ENCODE measurements at places on chromosomes 12 and 14.

DNA sequence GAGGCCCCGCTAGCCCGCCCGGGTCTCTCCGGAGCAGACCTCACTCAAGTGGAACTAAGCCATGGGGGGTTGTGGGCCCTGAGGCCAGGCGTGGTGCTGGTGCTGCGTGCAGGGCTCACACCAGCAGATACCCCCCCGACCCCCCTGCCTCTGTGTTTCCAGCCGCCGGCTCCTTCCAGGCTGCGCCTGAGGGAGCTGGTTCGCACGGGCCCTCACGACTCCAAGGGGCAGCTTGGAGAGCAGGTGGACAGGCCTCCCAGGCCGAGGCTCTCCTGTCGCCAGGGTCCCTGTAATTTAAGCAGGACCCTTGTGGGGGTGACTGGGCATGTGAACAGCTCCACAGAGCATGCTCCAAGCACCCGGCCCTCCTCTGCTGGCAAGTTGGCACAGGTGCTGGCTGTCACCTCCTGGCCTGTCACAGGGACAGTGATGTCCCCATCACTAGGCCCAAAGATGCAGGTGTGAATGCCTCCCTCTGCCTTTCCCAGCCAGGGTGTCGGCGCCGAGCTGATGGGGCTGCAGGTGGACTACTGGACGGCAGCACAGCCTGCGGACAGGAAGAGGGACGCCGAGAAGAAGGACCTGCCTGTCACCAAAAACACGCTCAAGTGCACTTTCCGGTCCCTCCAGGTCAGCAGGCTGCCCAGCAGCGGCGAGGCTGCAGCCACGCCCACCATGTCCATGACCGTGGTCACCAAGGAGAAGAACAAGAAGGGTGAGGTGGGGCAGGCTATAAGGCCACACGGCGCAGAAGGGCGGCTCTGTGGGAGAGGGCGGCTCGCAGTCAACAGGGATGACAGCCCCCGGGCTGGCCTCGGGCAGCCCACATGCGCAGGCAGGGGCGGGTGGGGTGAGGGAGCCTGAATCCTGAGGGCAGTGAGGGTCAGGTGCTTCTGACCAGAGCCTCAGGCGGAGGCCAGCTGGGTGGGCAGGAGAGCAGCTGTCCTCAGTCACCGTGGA is 5.9 kb upstream of the TEX22 start:
- DNase-seq: no peak

GRCh38 chr14:78278464-78279250 is 108.5 kb downstream of the NRXN3 start:
- no peak for DNase-seq

DNA sequence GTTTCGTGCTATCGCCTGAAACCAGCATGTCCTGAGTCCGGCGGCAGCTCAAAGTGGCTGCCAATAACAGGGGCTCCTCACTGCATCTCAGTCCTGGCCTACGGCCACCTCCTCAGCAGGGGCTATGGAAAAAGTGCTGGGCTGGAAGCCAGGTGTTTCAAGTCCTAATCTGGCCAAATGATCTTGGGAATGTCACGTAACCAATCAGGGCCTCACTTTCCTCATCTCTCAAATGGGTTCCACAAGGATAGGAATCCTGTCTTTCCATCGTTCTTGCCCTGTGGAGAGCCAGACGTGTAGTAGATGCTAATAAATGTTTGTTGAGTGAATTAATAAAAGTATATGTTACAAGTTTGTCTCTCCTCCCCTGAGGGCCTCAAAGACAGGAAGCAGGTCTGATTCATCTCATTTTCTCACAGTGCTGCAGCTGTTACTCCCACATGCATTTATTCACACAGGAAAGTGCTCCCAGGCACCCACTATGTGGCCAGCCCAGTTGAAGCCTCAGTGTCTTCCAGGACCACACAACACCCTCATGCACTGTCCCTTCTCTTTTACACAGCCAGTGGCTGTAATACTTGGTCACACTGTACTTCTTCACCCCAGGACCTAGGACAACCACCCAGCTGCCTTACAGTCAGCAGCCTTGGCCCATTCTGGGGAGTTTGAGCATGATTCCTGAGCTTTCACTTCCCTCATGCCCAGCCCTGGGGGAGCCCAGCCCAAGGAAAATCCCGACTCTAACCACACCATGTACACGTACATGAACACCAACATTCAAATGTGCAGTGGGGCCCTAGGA is 5.0 kb downstream of the CMKLR1 start:
- DNase-seq: no peak

DNA sequence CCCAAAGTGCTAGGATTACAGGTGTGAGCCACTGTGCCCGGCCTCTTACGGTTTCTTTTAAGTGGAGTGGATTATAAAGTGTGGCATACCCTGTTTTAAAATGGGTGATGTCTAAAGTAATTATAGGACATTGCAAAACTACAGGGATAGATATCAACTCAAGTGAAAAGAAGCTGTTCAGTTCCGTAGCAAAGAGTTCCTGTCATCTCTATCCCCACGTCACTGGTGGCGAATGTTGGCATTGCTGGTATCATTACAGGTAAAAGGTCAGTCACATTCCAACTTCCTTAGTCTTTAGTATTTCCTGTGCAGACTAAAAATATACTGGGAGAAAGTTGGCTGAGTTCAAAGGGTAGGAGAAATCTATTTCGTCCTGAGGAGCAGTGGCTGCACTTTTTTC is 95.6 kb upstream of the SLC38A2 start:
- no peak for DNase-seq

GRCh38 chr12:105974738-105975137 is 164.0 kb downstream of the NUAK1 start:
- no peak for DNase-seq

- no peak for DNase-seq
These were observed 106.4 kb downstream of the WIF1 start for GRCh38 chr12:65014504-65015271.

DNA sequence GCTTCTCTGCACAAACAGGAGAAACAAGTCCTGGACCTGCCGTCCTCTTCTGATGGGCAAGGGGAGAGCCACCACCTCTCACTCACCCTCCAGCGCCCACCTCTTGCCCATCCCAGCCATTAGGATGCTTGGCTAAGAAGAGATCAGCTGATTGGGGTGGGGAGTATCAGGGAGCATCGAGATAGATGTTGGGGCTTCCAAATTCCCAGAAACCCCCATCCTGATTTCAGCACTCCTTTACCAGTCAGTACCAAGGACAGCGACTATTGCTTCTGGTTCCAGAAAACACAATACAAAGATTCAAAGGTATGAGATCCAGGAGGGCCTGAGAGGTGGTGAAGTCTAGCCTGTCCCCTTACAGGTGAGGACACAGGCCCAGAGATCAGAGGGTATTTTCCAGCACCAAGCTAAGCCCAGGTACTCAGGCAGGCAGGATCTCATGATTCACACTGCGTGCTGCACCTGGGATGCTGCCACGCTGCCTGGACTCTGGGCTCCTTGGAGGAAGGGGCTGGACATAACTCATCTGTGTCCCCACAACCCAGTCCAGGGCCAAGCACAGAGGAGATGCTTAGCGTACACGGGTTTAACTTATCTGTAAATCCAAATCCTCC is 76.6 kb downstream of the TUNAR start:
- DNase-seq: no peak

DNA sequence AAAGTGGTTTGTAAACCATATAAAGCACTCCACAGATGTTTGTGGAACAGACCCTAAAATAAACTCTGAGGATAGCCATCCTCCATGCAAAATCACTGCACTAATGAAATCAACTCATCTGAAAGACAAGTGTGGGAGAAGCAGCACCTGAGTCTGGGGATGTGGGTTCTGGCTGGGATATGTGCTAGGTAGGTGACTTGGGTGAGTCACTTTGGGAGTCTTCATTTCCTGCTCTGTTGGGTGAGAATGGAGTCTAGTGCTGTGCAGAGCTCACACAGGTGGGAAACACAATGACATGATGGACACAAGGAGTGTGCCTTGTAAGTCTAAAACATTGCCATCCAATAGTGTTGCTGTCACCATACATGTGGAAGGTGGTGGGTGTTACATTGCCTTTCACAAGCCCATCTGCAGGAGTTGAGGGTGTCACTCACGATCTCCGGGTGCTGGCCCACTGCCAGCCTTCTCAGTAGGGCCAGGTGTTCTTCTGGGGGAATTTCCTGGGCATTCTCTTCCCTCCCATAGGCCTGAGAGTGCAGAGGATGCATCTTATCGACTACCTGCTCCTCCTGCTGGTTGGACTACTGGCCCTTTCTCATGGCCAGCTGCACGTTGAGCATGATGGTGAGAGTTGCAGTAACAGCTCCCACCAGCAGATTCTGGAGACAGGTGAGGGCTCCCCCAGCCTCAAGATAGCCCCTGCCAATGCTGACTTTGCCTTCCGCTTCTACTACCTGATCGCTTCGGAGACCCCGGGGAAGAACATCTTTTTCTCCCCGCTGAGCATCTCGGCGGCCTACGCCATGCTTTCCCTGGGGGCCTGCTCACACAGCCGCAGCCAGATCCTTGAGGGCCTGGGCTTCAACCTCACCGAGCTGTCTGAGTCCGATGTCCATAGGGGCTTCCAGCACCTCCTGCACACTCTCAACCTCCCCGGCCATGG is 2.0 kb downstream of the SERPINA4 start:
- no peak for DNase-seq

DNA sequence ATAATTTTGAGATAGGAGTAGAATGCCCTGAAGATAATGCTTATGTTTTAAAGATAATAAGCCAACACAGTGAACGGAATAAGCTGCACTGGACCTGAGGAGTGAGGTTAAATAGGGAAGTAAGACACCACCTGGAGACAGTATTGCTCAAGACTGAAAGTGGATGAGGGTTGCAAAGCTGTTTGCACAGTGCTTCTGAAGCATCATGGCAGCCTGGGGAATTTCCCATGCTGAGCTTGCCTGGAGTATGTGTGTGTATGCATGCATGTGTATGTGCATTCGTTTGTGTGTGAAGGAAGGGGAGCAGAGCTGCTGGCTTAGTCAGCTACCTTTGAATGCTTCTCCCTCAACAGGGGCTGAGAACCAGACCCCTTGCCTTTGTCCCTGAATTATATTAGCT is 35.8 kb downstream of the BHLHE41 start:
- DNase-seq: peak; percentile 39

DNA sequence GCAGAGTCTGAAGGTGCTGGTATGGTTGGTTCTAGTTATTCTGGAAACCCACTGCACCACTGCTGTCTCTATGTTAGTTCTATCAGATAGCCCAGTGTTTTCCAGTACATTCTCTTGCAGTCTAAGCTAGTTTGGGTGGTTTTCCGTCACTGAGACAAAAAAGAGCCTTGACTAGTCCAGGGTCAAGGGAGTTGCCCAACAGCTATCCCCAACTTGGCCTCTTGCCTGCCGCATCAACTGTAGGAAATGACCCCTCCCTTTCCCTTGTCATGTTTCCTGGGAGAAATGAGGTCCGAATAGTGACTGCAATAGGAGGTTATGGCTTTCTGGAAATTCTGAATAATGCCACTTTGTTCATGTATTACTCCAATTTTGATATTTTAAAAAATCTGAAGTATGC is 160.4 kb downstream of the EFCAB11 start:
- DNase-seq: no peak

DNA sequence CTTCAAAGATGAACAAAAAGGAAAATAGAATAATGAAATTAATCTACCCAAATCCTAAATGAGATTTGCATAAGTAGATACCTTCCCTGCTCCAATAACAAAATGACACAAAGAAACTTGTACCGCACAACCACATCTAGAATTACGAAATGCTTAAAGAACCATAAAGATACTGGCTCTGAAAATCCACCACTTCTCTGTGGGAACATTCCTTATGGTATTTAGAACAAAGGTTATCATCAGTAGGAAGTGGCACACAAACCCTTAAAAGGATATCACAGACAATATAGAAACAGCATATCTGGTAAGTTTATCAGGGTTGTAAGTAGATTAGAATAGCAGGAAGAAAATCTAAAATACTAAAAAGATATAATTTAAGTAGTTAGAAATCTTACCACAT is 11.6 kb downstream of the IAPP start:
- no peak for DNase-seq

DNA sequence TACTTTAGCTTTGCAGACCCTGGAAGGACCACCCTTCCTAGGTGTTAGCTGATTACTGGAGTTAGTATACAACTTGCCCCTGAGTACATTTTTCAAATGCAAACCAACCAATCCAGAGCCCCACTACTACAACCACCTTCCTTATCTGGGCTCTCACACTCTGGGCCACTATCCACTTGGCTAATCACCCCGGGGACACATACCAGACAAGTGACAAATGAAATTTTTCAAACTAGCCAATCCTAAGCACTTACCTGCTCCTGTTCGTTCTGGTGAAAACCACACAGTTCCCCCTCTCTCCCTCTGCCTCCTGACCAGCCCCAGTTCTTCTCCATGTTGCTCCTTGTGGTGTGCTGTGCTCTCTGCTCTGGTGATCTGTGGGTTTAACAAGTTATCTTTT is 140.4 kb downstream of the CNTN1 start:
- DNase-seq: no peak

- DNase-seq: no peak
These were observed 92.1 kb upstream of the BMP4 start for GRCh38 chr14:54048736-54049135.

DNA sequence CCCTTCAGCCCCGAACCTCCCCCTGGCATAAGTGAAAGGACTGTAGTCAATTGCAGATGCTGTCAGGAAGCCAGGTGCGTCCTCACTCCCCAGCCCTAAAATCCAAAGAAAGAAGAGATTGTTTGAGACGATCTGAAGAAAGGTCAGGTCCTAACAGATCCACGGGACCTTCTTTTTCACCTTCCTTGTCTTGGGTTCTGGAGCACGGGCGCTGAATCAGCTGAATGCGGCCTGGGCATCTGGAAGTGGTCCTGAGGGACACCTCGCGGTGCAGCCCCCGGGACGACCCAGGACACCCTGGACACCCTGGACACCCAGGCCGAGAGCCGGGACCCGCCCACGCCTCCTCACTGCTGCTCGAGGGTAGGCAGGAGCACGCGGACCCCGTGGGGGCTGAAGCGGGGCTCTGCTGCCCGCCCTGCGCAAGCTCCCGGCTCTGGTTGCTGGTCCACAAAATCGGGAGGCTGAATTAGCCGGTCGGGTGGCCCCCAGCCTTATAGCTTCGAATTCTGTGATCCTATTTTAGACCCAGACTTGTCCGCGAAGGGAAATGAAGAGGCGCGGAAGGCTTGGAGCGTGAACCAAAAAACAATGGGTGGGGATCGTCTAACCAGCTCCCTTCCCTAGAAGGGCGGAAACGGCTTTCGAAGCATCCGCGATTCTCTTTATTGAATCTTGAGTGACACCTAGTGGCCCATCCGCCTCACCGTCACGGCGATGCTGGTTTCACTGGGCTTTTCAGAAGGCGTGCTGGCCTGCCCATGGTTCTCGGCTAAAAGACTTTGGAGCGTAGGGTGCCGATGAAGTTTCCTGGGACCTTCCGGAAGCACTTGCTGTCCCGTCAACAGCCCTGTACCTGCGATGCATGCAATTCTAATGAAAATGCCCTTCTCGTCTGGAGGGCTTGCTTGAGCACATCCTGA is 46.4 kb upstream of the PLXNC1 start:
- peak; percentile 78 for DNase-seq

All from stimulated activated naive B cell treated with anti-CD40 and anti-IgM and Interleukin-4, amounts not matched to agents 10 μg/mL and 1 μg/mL and 100 μg/mL, for 72 hours (primary cell).